ENCODE measurements at places on chromosomes 12 and 14.

DNA sequence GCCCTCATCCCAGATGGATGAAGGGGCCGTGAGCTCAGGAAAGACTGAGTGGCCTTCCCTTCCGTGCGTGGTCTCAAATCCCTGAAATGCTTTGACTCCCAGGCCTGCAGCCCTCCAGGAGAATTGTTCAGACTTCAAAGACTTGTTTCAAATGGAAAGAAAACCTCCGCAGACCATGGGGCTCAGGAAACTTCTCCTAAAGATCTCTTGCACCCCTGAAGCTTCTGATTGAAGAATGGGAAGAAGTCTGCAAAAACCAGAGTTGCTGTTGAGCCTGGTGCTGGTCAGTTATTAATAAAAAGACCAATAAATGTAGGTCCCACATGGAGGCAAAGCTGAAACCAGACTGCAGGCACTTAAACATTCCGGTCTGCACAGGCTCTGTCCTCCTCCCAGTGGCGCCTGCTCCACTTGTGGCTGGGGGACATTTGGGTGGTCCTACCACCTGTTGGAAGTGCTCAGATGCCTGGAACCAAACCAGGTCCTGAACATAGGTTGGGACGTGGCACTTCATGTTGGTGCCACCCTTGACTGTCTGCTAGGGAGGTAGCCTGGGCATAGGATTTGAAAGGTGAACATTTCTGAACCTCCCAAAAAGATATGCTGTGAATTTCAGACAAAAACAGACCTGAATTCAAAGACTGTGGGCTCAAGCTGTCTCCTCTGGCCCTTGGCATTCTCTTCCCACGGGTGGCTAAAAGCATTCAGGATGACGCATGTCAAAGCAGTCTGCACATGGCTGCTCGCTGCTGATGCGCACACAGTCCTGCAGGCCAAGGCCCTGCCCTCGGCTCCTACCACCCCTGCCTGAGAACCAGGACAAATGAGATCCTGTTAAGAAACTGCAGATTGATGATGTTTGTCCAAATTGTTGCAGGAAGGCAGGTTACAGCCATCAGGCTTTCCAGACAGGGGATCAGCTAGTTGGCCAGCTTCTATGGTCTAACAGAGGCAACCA, 36.2 kb upstream of the MEG3 start:
- DNase-seq, result no peak

- DNase-seq, result peak; percentile 28
These were observed 358.0 kb downstream of the DAD1 start for GRCh38 chr14:22231018-22231417.

DNA sequence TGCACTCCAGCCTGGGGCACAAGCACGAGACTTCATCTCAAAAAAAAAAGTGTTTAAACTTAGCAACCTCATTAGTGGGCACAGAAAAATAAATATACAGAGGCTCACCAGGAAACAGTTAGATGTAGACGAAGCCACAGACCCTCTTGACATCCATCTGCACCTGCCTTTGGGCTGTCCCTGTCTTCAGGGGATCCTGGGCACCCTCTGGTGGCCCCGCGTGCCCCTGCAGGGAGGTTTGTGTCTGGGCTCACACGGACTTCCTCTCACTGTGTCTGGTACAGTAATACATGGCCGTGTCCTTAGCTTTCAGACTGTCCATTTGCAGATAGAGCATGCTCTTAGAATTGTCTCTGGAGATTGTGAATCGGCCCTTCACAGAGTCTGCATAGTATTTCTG, 916.5 kb downstream of the TMEM121 start:
- DNase-seq, result peak; percentile 31

DNA sequence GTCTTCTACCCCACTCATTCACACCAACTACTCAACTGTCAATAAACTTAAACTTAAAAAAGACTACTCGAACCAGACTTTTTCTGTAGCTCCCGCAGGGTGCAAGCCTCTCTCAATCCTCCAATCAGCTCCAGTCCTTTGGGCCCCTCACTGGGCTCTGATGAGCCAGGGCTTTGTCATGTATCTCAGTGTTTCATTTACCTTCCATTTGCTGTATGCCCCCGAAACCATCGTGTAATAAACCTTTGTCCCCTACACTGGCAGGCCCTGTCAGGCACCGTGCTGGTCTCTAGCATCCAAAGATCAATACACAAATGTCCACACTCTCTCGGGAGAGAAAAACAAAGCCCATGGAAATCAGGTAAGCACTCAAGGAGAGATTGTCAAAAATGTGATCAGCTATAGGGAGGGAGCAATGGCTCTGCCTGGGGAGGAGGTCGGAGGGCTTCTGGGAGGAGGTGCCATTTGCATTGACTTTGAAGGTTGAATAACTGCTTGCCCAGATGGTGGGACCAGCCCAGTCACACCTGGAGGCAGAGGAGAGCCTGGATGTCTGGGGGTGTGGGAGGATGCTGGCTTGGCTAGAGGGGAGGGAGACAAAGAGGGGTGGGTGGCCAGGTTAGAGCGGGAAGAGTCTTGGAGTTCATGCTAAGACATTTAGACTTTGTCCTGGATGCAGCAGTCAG, 42.1 kb upstream of the DICER1 start:
- DNase-seq, result no peak

- DNase-seq, result no peak
These were observed 25.6 kb downstream of the SYNE3 start for GRCh38 chr14:95490727-95491451.

DNA sequence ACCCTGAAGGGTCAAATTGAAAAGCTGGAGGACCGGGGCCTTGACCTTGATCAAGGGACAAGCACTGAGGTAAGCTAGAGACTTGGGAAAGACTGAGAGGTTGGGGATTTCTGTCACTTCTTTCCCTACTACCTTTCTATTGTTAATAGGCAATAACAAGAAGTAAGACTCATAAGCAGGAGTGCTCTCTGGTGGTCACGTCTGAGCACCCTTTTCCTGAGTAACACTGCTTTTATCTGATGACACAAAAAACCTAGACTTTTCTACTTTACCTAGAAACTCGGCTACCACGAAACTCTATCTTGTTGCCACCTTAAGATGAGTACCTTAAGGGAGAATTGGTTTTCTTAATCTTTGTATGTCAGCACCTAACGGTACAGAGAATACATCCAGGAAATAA, 35.5 kb upstream of the PPFIBP1 start:
- DNase-seq, result no peak

- DNase-seq, result no peak
These were observed 95.9 kb downstream of the OTOGL start for GRCh38 chr12:80195074-80195726.

- no peak for DNase-seq
These were observed 136.5 kb downstream of the HMGA2 start for GRCh38 chr12:65960820-65961189.

GRCh38 chr14:38384741-38385140, 128.8 kb upstream of the CLEC14A start:
- DNase-seq, result no peak

- DNase-seq, result no peak
These were observed 345.6 kb downstream of the PAWR start for GRCh38 chr12:79344855-79345847.

DNA sequence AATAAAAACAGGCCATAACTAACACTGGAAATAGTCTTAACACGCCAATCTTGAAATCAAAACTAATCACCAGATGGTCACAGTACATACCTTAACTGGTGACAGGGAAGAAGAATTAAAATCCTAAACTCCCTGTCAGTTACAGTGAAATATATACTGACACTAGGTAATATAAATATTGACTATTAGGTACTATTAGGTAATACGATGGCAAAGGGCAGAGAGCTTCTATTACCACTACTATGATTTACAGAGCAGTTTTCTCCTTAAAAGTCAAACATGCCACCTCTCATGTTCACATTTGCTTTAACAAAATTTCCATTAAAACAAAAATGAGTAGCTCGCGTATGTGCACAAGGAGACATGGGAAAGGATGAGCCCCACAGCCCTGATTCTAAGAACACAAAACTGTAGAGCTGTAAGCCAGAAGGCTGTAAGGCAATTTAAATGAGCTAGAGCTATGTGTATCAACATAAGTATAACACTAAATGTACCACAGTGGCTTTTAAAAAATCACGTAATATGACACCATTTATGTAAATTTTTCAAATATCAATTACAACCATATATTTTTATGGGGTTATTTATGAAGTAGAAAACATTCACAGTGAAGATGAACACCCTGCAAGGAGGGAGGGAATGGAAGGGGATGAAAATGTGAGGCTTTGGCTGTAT, 19.1 kb downstream of the SETD3 start:
- DNase-seq, result no peak

DNA sequence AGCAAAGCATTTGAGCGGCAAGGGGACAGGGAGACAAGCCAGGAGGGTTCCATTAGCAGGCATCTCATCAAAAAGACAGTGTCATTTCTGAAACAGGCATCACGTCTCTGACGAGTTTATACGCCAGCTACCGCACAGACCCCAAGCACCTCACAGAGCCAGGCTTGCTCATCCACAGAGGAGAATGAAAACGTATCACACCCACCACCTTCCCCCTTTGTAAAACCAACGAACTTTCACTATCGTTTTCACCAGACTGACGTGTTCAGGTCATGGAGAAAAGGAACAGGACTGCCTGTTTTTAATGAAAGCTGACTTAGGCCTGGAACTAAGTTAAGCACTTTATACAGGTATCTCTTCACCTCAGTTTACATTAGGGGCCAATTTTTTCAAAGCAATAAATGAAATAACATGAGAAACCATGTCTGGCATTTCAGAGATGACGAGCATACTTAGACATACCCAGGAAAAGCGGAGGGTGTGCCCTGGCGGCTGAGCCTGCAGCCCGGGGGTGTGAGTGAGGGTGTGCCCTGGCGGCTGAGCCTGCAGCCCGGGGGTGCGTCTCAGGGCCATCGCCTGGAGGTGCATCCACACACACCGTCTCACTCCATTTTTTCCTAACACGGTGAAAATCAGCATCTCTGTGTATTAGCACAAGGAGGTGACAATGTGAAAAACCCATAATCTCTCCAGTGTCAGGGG, 41.9 kb downstream of the STX2 start:
- peak; percentile 68 for DNase-seq

- no peak for DNase-seq
These were observed 35.6 kb upstream of the ANKS1B start for GRCh38 chr12:100020370-100020769.

GRCh38 chr12:123243671-123244262, 10.5 kb downstream of the MTRFR start:
- no peak for DNase-seq

GRCh38 chr12:81596558-81596957, 162.6 kb downstream of the PPFIA2 start:
- DNase-seq, result no peak

- DNase-seq, result peak; percentile 11
These were observed 90.6 kb upstream of the BCL2L14 start for GRCh38 chr12:11980115-11980514.

DNA sequence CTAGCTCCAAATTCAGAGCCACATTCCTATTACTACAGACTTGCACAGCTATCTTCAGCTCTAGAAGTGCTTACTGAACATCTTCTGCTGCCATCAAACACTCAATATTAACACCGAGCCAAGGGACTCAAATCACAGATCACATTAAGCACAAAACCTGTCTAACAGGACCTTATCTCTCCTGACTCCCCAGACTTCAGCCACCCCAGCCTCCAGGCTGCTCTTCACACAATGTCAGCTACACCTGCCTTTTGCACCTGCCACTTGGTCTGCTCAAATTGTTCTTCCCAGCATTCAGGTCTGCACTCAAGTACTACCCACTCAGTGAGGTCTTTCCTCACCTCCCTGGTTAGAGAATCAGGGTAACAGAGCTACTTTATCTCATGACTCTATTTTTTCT, 57.1 kb downstream of the GALC start:
- no peak for DNase-seq

GRCh38 chr12:105822131-105823105, 316.3 kb downstream of the NUAK1 start:
- no peak for DNase-seq

GRCh38 chr12:76757694-76758093, 6.2 kb upstream of the ZDHHC17 start:
- no peak for DNase-seq

DNA sequence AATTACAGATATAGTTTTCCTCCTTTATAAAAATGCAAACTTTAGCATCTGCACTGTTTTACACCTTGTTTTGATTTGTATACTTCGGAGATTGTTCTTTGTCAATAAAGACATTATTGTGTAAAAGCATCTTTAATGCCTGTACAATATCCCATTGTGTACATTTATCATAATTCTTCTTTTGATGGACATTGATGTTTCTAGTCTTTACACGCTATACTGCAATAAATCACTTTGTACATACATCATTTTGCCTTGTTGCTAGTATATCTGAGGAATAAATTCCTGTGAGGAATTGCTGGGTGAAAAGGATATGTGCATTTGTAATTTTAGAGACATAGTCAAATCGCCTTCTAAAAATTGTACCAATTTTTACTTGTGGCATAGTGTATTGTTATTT, 30.4 kb downstream of the WDR20 start:
- DNase-seq, result no peak

GRCh38 chr14:99387880-99388279, 92.8 kb downstream of the SETD3 start:
- DNase-seq, result peak; percentile 4

- peak; percentile 9 for DNase-seq
These were observed 214.9 kb downstream of the ZFP36L1 start for GRCh38 chr14:68577802-68578541.

GRCh38 chr12:89924191-89924590, 215.6 kb upstream of the ATP2B1 start:
- DNase-seq, result no peak

DNA sequence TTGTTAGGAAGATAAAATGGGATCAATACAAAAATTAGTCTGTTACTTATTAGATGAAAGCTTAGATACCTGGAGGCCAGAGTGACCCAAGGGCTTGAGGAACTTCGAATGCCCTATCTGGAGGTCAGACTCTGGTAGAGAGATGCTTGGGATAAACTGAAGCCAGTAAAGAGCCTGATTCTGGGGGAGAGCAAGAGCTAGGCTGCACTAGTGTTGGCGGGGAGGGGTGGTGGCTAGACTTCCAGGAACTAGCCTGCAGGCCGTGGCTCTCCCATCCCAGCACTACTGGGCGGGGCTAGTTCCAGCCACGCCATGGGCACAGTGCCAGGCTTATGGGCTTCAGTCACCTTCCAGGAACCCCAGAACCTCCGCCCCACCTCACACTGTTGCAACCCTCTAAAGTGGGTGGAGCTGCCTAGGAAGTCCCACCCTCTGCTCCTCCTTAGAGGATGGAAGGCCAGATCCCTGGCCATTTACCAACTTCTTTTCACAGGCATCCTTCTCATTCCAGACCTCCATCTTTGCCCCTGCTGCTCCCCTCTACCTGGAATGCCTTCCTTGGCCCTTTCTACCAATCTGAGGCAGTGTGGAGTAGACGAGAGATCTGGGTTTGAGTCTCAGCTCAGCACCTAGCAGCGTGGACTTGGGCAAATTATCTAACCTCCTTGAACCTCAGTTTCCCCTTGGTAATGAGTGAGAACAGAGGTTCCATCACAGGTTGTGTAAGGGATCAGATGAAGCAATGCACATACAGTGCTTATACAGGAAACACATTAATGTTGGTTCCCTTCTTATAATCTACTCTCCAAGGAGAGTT, 6.3 kb upstream of the NFE2 start:
- peak; percentile 55 for DNase-seq

GRCh38 chr12:118472940-118473339, 96.6 kb downstream of the SUDS3 start:
- no peak for DNase-seq

GRCh38 chr14:76163668-76164363, 12.1 kb downstream of the GPATCH2L start:
- no peak for DNase-seq
